ENCODE measurements at places on chromosomes 4 and X.

DNA sequence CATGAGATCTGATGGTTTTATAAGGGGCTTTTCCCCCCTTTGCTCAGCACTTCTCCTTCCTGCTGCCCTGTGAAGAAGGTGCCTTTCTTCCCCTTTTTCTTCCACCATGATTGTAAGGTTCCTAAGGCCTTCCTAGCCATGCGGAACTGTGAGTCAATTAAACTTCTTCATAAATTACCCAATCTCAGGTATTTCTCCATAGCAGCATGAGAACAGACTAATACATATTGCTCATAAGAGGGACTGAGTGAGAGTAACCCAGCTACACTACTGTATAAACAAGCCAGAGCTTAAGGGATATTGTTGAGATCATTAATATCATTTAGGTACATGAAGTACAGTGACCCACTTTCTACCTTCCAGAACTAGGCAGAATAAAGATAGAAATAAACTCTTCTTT, 102.9 kb downstream of the TEX13A start:
- no peak for DNase-seq

GRCh38 chr4:83876047-83876446, 340.1 kb downstream of the GPAT3 start:
- no peak for DNase-seq

- DNase-seq: no peak
Observed at GRCh38 chr4:69601065-69601464, 38.4 kb downstream of the UGT2A2 start.

GRCh38 chr4:8754634-8755589, 116.7 kb downstream of the HMX1 start:
- DNase-seq: no peak

DNA sequence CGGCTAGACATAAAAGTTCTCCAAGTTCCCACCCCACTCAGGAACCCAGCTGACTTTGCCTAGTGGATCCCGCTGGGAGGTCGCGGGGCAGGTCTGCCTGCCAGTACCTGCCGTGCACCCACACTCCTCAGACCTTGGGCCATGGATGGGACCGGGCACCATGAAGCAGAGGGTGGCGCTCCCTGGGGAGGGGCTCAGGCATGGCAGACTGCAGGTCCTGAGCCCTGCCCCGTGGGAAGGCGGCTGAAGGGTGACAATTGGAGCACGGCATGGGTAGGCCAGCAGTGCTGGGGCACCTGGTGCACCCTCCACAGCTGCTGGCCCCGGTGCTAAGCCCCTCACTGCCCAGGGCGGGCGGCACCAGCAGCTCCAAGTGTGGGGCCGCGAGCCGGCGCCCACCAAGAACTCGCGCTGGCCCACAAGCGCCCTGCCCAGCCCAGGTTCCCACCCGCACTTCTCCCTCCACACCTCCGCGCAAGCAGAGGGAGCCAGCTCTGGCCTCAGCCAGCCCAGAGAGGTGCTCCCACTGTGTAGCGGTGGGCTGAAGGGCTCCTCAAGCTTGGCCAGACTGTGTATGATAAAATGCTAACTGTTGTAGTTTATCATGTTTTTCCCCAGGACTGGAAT, 63.1 kb downstream of the UGT2A2 start:
- DNase-seq: no peak

- no peak for DNase-seq
Observed at GRCh38 chr4:7295911-7296660, 103.7 kb downstream of the SORCS2 start.

- no peak for DNase-seq
Observed at GRCh38 chr4:152699313-152699712, 19.5 kb upstream of the TMEM154 start.

- DNase-seq: no peak
Observed at GRCh38 chr4:22897520-22898108, 204.9 kb downstream of the GBA3 start.

GRCh38 chr4:156981262-156981769, 9.7 kb upstream of the PDGFC start:
- DNase-seq: no peak

DNA sequence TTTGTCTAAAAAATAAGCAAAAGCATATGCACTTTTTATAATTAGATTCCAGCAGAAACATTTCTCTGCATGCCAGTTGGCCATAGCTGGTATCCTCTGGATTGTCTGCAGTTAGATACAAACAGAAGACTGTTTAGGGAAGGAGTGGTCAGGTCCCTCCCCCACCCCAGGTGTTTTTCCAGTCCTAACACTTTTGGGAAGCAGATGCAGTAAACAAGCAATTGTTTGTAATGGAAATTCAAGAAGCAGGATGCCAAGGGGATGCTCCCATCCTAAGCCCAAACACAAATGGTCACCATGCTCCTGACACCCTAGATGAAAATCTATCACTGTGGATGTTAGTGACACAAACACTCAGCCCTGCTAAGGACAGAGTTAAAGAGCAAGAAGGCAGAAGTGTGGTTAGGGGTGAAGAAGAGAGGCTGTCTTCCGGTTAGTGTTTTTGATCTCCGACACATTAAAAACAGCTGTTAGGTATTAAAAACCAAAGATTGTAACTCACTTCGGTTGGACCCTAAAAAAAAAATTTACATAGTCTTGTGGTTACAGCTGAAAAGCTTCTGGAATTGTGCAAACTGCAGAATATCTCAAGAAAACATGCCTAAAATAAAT, 7.9 kb downstream of the LEF1 start:
- no peak for DNase-seq

GRCh38 chr4:165328101-165328425, 594 bp downstream of the MSMO1 start:
- DNase-seq: no peak

- DNase-seq: no peak
Observed at GRCh38 chrX:2561456-2561855, 60.7 kb upstream of the DHRSX start.

DNA sequence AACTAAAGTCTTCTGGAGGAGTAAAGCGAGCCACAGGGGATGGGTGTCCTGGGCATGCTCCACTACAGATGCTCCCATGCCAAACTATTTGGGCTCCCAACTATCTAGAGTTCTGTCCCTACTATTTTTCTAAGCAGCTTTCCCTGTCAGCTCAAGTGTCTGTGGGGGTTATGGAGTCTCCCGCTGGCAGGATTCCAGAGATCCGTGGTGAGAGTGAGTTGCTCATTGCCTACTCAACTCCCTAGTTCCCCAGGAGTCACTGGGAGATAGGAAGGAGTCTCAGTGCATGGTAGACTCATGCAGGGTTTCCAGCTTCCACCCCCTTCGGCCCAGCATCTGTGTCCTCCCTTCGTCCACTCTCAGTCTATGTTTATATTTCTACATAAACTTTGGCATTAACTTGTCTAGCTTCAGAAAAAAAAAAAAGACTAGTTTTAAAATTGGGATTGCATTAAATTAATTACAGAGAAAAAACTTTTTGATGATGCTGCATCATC, 55.1 kb upstream of the INPP4B start:
- no peak for DNase-seq

DNA sequence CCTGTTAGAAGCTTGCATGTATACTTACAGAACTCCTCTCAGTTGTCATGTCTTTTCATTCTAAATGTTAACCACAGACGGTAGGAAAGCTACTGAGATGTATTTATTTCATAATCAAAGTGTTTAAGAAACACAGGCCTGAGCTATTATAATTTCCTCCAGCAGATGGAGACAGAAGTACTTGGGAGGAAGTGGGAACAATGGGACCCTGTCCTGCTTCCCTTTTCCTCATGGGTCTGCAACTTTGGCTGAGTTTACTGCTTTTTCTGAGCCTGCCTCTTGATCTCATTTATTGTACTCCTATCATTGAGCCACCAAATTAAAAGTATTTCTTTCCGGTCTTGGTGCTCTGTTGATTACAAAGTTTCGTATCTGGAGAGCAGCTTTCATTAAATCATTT, 67.7 kb upstream of the SPANXN2 start:
- no peak for DNase-seq

DNA sequence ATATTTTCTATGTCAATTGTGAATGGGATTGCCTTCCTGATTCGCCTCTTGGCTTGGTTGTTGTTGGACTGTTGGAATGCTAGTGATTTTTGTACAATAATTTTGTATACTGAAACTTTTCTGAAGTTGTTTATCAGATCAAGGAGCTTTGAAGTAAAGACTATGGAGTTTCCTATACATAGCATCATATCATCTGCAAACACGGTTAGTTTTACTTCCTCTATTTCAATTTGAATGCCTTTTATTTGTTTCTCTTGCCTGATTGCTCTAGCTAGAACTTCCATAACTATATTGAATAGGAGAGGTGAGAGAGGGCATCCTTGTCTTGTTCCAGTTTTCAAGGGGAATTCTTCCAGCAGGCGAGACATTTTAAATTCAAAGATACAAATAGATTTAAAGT, 226.5 kb downstream of the FBXO8 start:
- no peak for DNase-seq

DNA sequence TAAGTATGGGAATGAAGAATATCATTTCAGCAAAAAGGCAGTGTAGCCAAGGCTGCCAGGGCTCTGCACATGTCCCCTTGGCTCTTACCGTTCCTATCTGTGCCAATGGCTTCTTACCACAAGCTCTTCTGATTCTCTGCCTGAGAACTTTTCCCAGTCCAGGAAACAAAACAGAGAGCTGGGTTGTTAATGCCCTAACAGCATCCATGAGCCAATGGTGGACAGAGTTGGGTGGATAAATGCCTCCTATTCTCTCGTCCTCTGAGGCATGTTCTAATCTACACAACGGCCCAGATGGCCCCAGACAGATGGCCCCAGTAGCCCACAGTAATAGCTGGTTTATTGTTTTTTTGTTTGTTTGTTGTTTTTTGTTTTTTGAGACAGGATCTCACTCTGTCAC, 28.0 kb downstream of the SCD5 start:
- peak; percentile 90 for DNase-seq

DNA sequence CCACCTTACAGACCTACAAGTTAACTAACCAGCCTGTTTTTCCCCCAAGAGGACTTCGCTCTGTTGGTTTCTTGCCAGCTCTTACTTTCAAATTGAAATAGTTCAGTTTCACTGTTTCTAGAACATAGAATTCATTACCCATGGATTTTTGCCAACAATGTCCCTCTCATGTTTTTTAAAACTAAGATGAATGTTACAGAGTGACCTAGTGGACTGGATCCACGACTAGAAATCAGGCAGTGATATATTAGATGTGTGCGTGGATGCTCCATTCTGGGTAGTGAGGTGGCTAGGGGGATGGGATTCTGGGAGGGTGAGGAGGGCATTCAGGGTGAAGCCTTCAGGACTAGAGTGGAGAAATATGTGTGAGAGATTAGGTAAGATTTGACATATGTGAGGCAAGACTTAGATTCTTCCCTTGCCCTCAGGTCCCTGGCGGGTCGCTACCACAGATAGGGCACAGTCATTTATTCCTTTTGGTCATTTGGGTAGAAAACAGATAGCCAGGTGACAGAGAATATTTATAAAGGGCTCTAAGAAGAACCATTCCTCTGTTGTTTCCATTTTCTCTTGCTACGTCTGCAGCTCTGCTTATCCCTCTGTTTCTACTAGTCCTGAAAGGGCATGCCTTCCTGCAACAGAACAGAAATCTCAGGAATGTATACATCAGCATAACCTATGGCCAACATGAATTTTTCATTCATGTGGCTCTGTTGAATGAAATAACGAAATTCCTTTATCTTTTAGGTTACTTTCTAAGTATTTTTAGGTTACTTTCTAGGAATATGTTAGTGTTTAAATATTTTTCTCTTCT, 15.4 kb upstream of the JADE1 start:
- DNase-seq: no peak

- peak; percentile 31 for DNase-seq
Observed at GRCh38 chr4:118086344-118086743, 52.1 kb downstream of the NDST3 start.

- DNase-seq: no peak
Observed at GRCh38 chrX:33339219-33339618, 127.9 kb upstream of the DMD start.

DNA sequence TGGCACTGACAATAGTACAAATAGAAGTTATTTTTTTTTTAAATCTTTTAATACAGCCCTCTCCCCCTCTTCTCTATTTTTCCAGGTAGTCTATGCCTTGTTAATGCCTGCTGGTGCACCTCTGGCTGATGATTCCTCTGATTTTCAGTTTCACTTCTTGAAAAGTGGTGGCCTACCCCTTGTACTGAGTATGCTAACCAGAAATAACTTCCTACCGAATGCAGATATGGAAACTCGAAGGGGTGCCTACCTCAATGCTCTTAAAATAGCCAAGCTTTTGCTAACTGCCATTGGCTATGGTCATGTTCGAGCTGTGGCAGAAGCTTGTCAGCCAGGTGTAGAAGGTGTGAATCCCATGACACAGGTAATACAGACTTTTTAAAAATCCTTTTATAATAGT, 99.1 kb downstream of the USP9X start:
- no peak for DNase-seq

DNA sequence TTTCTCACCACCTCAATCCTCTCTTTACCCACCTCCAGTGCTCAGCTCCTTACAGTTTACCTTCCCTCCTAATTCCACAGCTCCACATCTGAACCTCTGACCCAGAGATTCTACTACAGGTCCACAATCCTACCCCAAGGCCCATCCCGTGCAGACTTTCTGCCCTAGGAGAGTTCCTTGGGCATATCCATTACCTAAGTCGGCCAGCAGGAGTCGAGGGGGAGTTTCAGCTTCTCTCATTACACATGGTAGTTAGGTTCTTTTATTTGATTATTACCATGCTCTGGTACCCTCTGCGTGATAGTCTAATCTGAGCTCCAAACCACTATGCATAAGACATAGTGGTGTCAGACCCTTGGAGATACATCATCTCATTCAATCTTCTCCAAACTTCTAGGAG, 117.9 kb downstream of the SH3RF1 start:
- DNase-seq: no peak

DNA sequence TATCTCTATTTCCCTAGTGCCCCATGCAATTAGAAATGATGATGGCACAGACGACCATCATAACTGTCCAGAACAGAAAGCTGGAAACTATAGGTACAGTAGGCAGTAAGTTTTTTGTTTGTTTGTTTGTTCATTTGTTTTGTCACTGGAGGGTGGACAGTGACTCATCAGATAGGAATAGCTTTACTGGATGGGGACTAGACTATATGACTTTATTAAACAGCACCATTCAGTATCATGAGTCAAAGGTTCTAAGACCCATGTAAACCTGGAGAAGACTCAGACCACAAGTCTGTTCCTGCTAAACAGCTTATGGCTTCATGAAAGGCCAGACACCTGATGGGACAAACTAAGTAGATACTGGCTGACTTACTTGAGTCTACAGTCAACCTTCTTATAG, 38.4 kb downstream of the PLAC1 start:
- DNase-seq: no peak

DNA sequence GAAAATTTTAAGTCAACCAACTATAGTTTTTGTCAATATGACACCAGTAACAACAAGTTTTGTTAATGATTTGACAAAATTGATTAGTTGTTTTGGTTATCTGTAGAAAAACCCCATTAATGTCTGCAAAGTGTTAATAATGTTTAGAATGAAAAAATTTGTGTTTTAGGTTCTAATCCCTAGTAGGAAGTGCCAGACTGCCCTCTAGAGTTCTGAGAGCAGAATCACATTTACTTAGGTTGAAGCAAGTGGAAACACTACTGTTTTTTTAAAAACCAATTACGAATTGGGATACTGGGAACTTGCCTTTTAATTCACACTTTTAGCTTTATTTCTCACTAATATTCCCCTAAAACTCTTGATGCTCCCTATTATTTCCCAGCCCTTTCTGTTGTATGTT, 101.1 kb upstream of the CYLC1 start:
- no peak for DNase-seq

GRCh38 chr4:173046818-173047217, 121.8 kb upstream of the GALNT7 start:
- DNase-seq: no peak
